ENCODE measurements at places on chromosomes 5 and 9.

DNA sequence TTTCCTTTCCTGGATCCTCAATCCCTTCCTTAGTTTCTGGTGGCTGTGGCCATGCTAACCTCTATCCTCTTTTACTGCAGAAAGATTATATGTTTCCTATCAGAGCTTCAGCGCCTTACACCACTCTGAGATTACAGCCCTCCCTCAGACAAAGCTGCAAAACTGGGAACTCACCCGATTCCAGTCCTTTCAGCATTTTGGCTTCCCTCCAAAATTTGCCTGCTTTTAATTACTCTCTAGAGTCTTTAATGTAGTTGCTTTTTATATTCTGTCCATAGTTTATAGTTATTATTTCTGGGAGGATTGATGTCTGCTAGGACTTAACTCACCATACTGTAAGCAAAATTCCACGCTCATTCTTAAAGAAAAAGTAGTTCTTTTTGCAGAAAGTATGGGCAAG is 110.2 kb downstream of the NSG2 start:
- no peak for DNase-seq

DNA sequence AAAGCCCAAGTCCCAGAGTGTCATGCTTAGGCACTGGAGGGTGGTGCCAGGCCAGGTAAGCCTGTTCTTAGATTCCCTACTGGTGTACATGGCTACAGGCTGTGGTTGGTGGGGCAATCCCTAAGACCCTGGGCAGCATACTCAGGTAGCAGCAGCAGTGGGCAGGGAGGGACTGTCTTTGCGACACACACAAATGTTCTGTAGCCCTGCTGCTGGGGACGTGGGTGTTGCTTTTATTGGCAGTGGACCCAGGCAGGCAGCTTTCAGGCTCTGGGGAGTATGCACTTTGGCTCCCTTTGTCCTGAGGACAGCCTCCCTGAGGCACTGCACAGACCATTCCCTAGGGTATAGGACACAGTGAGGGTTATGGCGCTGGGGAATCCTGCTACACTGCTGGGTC is 137.1 kb upstream of the ADAMTS19 start:
- no peak for DNase-seq

- no peak for DNase-seq
Measured at GRCh38 chr9:121937240-121937639, 155.9 kb downstream of the TTLL11 start.

- peak; percentile 86 for DNase-seq
Measured at GRCh38 chr5:39424736-39425637, at the start of gene DAB2. DAB2 (minus strand) TSS chr5:39424980; CDS start chr5:39394320, 30,660 bp downstream.

DNA sequence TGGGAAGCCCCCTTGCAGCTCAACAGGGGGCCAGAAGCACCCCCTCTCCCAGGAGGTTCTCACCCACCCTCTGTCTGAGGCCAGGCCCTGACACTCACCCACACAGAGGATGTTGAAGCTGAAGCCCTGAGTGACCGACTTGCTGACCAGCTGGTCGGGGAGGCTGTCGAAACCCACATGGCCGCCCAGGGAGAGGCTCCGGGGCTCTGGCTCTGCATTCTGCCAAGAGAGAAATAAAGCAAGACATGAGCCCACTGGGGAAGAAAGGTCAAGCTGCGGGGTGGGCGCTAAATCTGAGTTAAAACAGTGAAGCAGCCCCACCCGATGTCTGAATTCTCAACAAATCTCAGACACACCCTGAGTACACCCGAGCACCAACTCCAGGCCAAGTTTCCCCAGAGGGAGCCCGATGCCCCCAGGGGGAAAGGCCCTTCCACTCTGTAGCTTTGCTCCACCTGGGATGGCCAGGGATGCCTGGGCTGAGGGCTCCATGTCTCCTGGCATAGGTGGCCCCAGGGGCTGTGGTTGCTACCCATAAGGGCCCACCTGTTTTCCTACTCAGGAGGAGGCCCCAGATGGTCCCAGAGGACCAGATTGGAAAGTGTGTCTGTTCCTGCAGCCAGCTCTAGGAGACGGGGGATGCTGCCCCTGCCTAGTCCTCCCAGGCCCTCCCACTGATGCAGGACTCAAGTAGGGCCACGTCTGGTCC is 11.6 kb downstream of the SEPTIN8 start:
- no peak for DNase-seq

GRCh38 chr9:84512493-84512892 is 157.0 kb upstream of the NTRK2 start:
- DNase-seq, result no peak

DNA sequence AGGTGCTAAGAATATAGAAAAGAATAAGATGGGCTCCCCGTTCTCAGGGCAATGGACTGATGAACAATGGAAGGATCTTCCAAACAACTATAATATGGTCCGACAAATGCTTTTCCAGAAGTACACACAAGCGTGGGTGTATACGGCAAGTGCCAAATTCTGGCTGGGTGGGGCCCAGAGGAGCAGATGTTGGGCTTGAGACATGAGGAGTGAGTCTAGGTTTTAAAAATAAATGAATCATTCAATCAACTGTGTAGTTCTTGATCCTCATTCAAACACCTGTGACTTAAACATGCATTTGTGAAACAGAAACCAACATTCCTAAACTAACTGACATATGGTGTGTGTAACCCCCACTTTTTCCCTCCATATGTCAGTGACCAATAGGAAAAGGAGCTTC is 47.9 kb downstream of the MFAP3 start:
- DNase-seq, result no peak

DNA sequence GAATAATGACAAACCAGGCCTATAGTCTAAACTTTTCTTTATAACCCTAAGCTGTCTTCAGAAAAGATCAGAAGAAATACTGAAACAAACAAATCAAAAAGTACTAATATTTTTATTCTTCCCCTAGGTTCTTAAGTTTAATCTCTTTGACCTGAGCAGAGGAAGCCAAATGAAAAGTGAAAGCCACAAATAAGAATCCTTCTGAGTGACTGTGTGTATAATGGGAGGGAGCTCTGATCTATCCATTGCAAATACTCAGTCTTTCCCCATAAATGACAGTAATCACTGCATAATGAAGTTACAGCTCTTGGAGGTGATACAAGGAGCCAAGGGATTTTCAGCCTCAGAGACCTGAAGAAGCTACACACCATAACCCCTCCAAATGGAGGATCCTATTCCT is 126.9 kb upstream of the ATP10B start:
- no peak for DNase-seq

GRCh38 chr5:10757043-10757442 is 4.0 kb downstream of the DAP start:
- no peak for DNase-seq

DNA sequence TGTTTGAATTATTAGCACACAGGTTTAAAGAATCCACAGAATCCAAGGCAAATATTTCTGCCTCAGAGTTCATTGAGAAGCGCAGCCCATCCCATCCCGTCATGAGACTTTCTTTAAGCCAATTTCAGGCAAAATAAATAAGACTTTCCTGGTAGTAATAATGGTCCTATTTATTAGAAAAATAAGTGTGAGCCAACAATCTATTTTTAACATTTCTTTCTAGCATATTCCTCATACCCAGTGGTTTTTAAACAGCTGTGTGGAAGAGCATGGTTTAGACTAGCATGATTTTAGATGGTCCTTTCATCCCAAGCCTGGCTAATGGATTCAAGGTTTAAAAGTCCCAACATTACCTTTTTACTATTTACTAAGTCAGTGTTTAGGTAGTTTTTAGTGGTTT is 125.8 kb downstream of the SCAMP1 start:
- DNase-seq, result no peak

DNA sequence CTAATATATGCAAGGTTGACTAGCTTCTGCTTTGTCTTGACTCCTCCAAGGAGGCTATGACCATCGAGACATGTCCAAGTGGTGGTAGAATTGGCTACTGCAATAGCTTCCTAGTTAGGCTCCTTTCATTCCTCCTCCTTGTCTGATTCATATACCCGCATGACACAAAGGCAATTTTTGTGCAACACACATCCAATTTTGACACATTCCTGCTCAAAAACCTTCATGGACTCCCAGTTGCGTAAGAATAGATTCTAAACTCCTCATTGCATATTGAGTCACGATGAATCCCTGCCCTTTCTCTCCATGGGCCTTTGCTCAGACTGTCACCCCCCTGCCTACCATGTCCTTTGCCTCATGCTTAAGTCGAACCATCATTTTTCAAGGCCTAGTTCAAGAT is 344.5 kb downstream of the ACTL7B start:
- no peak for DNase-seq

All from AML-193 (cell line).